MV-4-11 (cell line): ENCODE measurements at places on chromosomes 12 and 14.

GRCh38 chr14:35369701-35370191, 34.8 kb downstream of the NFKBIA start:
- no peak for DNase-seq

GRCh38 chr12:56880125-56880992, 53.8 kb downstream of the SDR9C7 start:
- DNase-seq, result no peak

DNA sequence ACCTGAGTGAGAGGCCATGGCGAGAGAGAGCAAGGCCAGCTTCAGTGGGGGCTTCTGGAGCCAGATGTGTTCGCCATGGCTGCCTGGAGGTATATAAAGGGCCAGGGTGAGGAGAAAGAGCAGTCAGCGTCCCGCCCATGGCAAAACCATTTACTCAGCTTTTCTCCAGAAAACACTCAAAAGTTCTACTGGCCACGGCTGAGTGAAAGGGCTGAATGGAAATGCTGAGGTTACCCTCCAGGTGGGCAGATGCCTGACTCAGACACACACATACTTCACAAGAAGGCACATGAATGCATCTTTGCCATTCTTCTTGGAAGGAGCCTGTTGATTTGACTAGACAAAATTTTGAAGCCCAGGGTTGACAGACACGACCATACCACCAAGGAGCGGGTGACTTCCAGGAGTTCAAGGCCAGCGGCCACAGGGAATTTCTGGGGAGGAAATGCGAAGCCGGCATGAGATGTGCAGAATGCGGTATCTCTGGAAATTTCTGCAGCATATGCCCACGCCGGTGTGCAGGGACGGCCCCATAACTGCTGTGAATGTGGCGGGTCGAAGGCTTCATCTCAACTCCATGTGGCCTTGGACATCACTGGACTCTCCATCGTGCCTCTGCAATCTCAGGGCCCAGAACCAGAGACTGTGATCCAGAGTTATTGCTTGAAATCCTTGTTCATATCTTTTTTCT, at the start of gene IL31:
Gene IL31 (minus strand): TSS at position 67 of the 691 bp plus-strand sequence. CDS start 49 bp downstream, at position 18.
- no peak for DNase-seq

GRCh38 chr14:58707949-58708348, 70.2 kb downstream of the DACT1 start:
- DNase-seq, result no peak

GRCh38 chr14:72640911-72641485, 252.9 kb downstream of the DPF3 start:
- no peak for DNase-seq

DNA sequence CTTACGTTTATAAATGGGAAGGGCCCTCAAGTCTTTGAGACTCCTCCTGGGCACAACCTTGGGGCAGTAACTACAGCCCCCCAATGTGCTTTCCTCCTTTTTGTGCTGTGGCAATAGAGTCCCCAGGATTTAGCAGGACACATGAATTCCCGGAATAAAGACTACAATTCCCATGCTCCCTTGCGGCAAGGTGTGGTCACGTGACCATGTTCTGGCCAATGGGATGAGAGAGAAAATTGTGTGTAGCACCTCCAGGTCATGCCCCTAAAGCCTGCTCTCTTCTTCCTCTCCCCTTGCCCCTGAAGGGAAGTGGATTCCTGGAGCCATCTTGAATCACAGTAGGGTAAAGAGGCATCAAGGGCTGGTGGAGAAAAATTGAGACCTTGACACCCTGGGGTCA, 295.1 kb upstream of the SFSWAP start:
- no peak for DNase-seq

GRCh38 chr12:124292385-124292784, 2.5 kb upstream of the RFLNA start:
- no peak for DNase-seq

GRCh38 chr12:124993626-124994436, at the start of gene BRI3BP:
Gene BRI3BP (plus strand): TSS chr12:124993645. CDS start chr12:124993791, 146 bp downstream.
- peak; percentile 17 for DNase-seq

DNA sequence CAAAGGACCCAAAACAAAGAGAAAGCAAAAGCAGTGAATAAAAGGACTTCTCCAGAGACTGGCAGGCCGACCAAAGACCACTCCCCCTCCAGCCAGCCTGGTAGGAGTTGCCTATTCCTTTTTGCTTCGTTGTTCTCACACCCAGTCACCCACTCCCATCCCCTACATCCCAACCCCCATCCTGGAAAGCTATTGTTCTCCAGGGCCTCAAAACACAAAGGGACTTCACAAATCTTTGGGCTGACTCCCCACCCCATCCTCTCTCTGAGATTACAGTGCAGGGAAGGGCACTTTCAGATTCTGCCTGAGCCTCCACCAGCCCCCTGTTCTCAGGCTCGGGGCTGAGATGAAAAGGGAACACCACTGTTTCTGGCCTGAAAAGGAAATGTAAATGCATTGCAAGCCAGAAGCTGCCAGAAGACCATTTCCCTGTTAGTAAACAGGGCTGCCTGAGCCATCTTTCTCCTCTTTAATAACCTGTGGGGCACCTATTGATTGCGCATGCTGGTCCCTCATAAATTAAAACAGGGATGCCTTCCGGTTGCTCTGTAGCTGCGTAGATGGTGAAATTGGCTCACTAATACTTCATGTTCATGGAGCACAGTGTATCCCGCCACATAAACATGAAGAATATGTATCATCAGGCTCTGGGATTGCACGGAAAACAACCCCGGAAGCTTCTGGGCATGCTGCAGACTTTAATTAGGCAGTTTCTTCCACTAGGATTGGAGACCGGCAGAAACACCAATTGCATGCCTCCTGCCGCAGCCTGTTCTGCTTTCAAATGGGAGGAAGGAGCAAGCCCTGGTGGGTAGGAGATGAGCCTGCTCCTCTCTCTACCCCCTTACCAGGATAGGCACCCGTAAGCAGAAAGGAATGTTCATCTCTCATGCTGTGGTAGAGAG, 130.3 kb upstream of the FUT8 start:
- no peak for DNase-seq

DNA sequence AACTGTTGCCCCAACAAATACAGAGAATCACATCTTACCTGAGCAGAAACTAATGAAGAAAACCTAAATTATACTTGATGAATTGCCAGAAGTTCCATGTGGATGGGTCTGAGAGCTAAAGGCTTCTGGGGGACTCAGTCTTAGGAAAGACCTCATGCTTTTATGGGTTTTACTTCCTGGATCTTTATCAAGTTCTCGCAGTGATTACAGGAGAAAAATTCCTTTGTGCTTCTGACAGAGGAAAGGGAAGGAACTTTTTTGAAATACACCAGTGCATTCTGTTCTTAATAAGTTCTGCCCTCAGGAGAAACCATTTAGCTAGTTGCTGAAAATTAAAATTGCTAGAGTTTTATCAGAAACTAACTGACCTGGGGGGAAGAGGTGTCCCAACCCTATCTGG, 203.9 kb upstream of the KITLG start:
- no peak for DNase-seq

DNA sequence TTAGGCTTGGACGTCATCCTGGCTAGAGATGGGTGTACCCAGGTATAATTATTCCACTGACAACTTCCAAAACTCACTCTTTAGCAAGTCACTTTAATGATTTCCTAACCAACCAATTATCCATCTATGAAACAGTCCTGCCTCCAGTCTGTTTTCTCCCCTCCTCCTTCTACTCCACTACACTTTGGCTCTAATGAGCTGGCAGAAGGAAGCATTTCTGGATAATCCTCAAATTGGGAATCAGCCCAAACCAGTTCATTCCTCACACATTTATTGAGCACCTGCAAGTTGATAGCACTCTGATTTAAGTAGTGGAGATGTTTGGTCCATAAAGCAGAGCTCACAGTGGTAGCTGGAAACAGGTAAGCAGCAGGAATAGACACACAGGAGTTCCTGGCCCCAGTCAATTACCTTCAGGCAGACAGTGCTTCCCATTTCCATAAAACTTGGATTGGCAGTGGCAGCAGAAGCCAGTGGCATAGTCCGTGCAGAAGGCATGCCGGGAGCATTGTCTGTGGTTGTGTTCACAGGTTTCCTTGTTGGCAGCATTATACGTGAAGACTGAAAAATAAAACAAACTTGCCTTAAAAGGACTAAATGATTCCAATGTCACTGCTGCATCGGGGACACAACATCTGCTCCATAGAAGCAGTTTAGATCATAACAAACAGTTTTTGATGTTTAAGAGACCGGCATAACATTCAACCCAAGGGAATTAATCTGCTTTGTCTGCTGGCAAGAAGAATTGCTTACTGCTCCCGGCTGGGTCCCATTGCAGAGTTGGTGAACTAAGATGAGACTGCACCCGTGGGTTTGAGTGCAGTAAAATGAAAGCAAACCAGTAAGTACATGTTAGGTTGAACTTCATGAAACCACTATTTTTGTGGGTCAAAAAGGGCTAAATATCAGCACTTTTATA, 26.2 kb downstream of the NID2 start:
- no peak for DNase-seq

DNA sequence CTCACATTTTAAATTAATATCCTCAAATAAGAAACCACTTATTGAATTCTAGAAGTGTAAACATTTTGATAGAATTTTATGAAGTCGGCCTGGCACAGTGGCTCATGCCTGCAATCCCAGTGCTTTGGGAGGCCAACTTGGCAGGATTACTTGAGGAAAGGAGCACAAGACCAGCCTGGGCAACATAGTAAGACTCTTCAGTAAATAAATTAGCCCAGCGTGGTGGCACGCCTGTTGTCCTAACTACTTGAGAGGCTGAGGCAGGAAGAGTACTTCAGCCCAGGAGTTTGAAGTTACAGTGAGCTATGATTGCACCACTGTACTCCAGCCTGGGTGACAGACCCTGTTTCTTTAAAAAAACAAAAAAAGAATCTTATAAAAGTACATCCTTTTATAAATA, 8.9 kb upstream of the ZNF410 start:
- DNase-seq, result no peak

DNA sequence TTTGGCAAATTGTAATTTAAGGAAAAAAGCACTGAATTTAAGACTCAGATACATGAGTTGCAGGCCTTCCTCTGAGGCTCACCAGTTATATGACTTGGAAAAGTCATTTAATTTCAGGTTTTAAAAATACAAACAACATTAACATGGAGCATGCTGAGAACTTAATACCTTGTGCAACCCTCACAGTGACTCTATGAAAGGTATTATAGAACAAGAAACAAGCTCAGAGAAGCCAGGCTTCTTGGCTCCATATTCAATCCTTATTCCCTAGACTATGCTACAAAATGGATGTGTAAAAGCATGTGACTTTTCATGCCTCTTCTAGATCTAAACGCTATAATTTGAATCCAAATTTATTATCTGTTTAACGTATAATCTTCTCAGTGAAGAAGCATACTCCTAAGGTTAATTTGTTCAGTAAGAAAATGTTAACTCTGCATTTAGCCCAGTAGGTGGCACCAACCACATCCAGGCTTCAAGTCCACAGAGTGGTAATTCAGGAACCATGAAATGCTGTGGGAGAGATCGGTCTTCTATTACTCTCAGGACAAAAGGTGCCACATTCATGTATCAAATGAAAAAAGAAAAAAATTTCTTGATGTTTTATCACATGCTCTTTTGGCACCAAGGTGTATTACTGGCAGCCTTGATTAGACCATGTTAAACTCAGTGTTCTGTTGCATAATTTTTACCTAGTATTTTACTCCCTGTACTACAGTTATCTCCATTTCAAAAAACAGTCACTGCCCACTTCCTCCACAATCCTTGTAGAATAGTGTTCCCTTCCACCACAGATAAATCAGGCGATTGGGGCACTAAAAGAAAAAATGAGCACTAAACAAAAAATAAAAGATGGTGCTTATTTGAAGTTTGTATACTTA, 9.3 kb downstream of the CCDC196 start:
- peak; percentile 62 for DNase-seq

DNA sequence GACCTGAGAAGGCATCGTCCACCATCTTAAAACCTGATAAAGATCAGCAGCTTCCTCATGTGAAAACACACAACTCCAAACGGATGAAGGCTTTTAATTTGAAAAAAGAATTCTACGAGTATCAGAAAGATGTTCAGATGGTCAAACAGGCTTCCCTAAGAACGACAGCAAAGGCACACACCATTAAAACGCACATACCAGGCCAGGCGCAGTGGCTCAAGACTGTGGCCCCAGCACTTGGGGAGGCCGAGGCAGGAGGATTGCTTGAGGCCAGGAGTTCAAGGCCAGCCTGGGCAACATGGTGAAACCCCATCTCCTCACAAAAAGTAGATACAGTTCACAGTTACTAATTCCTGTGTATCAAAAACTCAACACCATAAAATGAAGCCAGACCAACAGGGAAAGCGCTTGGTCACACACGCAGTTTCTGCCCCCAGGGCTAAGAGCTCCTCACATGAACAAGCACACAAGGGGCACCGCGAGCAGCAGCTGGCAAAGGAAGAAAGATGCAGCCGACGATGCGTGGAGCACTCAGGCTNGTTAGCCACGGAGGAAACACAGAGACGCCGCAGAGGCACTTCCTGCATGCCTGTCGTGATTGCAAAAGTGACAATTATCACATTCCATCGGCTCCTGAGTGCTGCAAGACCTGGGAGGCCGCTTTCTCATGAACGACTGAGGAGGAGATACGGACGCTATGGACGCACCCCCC, 78.0 kb downstream of the NOC4L start:
- peak; percentile 66 for DNase-seq

- DNase-seq, result no peak
These were observed 23.3 kb downstream of the ZFYVE21 start for GRCh38 chr14:103738701-103739451.

DNA sequence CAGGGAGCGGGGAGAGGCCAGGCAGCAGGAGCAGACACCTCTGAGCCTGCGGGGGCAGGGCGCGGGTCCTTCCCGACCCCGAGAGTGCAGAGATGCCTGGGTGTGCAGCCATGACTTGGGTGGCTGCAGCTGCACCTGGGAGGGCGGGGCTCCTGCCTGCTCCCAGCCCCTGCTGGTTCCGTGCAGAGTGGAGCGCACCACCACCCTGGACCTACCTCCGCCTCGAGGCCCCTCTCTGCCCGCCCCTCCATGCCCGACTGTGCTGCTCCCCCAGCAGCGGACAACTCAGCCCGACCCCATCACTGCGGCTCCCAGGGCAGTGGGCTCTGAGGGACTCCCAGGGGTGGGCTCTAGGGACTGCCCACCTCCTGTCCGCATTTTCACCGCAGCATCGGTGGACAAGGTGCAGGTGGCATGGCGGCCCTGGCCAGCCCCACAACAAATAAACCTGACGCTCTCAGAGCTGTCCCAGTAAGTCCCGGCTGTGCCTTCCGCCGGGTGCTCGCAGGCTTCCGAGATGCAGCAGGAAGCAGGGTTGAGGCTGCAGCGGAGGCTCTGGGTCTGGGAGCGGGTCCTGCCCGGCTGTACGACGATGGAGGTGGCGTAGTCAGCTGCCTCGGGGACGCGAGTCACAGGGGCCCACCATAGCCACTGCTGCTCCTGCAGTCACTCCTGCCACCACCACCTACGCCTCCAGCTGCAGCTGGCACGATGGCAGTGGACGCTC, 392.0 kb upstream of the CCDC196 start:
- no peak for DNase-seq

- DNase-seq, result peak; percentile 76
These were observed 210.4 kb downstream of the CHST11 start for GRCh38 chr12:104667139-104667538.
